H4 (cell line): ENCODE measurements at places on chromosomes 2 and 18.

DNA sequence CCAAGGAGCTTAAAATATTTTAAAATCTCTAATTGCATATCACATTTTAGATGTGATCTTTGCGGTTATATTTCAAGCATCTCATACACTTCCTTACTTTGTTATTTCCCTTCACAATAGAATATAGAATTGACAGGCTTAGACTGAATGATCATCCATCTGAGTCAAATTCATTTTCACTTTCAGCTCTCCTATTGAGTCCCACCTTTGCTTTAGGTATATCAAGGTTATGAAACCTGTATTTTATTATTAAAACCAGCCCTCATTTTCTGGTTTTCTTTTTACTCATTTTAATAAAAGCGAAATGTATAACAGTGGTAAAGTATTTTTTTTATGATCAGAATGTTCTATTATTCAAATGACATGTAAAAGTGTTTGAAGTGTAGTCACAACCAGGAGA is 162.9 kb upstream of the KYNU start:
- no peak for DNase-seq

DNA sequence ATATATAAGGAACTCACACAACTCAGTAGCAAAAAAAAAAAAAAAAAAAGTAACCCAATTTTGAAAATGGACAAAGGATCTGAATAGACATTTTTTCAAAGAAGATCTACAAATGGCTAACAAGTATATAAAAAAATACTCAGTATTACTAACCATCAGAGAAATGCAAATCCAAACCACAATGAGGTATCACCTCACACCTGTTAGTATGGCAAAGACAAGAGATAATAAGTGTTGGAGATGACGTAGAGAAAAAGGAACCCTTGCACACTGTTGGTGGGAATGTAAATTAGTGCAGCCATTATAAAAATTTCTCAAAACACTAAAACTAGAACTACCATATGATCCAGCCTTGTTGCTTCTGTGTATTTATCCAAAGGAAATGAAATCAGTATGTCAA is 5.8 kb upstream of the CNDP1 start:
- no peak for DNase-seq

GRCh38 chr18:50473881-50474280 is 86.0 kb upstream of the MAPK4 start:
- DNase-seq: no peak

DNA sequence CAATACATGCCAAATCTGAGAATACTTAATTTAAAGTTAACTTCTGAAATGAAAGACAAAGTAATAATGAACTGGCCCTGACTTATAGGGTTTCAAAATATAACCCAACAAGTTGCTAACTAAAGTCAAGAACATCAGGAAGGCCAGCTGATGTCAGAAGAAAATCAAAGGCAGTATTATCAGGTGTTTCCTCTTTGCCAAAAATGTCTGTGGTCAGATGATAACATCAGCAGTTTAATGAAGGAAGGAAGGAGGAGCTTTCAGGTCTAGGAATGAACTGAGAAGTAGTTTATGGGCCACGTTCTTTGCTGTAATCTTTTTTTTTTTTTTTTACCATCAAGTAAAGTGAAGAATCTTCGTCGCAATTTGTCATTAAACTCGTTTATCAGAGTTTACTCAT is 40.9 kb downstream of the CDH2 start:
- no peak for DNase-seq

DNA sequence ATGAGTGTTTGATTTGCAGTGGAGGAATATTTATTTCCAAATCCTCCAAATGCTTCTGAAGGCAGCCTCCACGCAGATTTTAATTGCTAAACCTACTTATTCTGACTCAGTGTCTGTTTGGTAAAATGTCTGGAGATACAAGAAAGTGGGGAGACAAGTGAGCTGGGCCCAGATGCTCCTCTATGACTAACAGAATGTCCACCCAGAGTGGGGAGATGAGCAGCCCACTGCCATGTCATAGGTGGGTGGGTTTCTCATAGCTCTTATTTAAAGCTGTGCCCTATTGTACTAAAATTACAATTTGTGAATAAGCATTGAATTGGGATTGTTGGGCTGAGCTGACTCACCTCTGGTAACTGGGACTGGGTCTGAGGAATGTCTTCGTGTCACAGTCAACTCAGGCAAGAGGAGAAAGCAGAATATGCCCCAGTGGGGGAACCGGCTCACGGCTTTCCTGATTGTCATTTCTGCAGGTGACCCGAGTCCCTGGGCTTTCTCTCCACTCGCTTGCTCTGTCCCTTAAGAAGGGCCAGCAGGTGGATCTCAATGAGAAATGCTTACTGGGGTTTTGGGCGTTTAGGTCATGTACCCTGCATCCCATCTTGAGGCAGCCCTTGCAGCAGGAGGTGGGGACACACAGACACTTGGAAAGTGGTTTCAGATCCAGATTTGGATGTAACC is 116.3 kb upstream of the SPRED2 start:
- DNase-seq: no peak

- no peak for DNase-seq
Observed at GRCh38 chr18:66013969-66014368, 263.2 kb downstream of the CDH7 start.

DNA sequence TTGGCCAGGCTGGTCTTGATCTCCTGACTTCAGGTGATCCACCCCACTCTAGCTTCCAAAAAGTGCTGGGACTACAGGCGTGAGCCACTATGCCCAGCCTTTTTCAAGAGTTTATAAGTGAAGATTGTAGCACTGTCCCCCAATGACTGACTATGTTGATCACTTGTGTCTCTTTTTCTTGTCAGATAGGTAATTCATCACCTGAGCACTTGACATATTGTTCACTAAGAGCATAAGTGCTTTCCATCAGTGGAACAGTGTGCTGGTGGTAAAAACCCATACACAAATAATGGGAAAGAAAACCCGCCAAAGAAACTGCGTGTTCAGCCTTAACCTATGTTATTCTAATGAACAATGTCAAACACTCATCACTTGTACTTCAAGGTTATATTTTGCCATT is 414.4 kb upstream of the CDH7 start:
- no peak for DNase-seq

DNA sequence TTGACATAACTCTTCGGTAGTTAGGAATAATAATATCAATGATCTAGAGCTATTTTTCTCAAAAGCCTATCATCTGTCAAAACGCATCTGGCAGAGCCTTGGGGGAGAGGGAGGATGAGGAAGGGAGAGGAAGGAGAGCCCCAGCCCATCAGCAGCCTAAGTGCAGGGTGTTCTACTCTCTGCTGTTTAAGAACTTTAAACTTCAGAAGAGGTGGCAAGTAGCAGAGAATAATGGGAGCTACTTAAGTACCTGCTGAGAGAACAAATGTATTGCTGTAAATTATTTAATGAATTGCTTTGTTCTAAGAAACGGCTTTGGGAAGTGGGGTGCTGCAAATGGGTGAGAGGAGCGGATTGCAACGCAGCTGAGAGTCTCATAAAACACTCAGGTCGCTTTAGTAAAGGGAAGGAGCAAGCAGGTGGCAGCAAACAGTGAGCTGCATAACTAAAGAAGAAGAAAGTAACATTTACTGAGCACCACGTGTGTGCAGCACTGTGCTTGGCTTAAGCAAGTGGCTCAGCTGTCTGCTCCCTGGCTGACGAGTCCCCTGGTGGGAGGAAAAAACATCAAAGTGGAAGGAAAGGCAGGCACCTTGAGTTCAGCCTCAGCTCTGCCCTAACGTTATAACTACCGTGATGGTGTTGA is 26.3 kb upstream of the SH3RF3 start:
- no peak for DNase-seq

DNA sequence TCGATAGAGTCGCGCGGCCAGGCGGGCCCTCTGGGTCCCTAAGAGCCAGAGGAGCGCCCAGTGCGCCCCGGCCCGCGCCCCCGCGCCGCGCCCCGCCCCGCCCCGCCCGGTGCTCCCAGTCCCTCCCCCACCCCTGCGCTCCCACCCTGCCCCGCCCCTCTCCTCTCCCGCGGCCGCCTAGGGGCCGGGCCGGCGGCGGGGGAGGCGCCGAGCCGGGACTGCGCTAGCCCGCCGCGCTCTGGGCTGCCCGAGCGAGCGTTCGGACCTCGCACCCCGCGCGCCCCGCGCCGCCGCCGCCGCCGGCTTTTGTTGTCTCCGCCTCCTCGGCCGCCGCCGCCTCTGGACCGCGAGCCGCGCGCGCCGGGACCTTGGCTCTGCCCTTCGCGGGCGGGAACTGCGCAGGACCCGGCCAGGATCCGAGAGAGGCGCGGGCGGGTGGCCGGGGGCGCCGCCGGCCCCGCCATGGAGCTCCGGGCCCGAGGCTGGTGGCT is at the start of gene GPC1:
Gene GPC1, plus strand, starts transcription at position 207 of the 491 bp plus-strand sequence. Its CDS starts 256 bp downstream, at position 463.
- DNase-seq: peak; percentile 34

GRCh38 chr2:189312643-189313042 is 128.6 kb upstream of the WDR75 start:
- no peak for DNase-seq

DNA sequence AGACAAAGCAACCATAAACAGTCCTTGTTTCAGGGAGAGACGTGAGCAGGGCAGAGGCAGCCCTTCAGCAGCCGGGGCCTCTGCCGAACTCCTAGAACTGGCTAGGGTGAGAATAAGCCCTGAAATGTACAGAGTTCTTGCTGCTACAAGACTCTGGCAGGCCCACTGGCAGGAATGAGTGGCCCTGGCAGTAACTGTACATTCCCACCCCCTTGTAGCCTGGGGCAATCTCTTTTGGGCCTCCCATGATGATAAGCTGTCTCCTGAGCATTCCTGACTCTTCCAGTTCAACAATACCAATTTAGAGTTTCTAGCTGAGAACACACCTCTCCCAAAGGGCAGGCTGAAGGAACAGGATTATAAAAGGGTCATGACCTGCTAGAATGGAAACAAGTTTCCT is 54.3 kb downstream of the HAUS1 start:
- no peak for DNase-seq
